ENCODE measurements at places on chromosomes 3 and 15.

- no peak for DNase-seq
Measured at GRCh38 chr15:77479015-77479414, 58.3 kb downstream of the HMG20A start.

DNA sequence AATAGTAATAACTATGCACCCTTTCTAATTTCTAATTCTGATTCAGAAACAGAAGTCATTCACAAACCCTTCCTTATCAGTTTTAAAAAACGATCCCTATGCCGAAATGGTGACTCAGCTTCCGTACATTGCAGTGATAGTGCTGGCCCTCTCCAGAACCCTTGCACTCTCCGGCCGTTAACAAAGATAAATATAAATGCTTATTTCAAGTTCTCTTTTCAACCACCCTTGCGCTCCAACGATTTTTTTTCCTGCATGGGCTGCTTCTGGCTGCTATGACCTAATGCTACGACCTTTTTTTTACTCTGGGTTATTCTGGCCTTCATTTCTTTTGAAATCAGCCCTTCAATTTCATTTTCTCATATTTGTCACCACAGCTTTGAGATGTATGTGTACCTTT lies 646.2 kb downstream of the NTRK3 start:
- DNase-seq = no peak

GRCh38 chr15:64901914-64902313 lies 9.8 kb upstream of the ANKDD1A start:
- DNase-seq = no peak

GRCh38 chr3:57224856-57225255 lies 2.7 kb upstream of the APPL1 start:
- no peak for DNase-seq

GRCh38 chr3:25304916-25305315 lies 123.1 kb upstream of the RARB start:
- DNase-seq = no peak

DNA sequence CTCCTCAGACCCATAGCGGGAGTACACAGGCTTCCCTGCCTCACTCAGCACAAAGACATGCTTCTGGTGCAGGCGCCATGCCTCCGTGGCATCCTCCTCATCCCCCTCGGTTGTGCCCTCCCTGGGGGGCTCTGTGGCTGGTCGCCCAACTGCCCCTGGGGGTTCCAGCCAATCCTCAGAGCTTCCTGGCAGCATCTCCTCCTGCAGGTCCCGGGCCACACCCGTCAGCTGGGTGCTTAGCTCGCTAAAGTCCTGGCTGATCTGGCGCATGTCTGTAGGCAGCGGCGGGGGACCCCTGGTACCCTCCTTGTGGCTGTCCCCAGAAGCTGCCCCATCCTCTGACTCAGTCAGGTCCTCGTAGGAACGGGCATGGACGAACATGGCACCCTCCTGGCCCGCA lies 7.9 kb upstream of the MST1R start:
- DNase-seq = no peak

- DNase-seq = peak; percentile 78
Measured at GRCh38 chr3:128383316-128384235, 83.1 kb downstream of the DNAJB8 start.

DNA sequence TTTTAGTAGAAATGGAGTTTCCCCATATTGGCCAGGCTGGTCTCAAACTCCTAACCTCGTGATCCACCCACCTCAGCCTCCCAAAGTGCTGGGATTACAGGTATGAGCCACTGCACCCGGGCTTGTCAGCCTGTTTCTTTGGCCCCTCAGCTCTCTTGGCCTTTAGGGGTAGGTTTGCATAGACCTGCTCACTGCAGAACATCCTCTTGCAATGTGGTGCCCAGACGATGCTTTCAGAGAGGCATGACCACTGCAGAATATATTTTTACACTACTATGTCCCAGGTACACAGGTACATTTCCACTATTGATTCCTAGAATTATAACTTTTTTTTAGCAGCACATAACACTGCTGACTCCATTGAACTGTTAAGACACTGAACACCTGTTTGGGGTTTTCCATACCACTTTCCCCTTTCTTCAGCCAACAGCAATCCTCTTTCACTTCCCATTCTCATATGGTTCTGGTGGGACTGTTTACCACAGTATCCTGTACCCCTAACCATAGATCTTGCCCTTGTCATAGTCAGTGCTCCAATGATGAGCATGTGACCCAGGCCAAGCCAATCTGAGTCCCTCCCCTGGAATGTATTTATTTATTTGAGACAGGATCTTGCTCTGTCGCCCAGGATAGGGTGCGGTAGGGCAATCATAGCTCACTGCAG lies 21.1 kb downstream of the CCDC32 start:
- no peak for DNase-seq

DNA sequence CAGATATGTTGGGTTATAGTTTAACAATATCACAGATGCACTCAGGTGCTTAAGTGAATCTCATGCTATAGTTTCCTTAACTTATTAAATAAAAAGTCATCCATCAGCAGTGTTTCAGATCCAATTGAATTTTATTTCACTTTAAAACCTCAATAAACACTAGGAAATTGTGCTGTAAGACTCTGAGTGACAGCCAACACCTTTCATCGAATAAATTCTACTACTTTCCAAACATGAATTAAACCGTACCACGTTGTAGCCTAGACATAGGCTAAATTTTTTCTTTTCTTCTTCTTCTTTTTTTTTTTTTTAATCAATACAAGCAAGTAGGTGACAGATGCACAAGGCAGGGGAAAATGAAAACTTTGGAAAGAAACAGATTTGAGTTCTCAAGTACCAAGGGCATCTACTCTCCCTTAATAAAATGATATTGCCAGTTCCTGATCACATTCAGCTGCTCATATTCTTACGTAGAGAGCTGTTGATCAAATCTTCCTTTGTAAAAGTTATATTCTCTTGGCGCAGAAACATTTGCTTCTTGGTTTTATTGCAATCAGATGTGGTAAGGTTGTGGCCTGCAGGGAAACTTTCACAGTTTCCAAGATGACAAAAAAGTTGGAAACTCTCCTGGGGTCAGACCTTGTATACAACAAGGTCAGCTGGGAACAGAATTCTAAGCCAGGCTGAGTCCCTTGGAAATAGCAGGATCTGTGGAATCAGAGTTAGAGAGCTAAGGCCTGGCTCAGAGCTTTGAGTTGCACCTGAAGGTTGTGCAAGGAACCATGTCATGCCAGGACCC lies 147.7 kb downstream of the CD47 start:
- DNase-seq = peak; percentile 14

GRCh38 chr15:75178171-75178937 lies 23.3 kb upstream of the C15orf39 start:
- no peak for DNase-seq

DNA sequence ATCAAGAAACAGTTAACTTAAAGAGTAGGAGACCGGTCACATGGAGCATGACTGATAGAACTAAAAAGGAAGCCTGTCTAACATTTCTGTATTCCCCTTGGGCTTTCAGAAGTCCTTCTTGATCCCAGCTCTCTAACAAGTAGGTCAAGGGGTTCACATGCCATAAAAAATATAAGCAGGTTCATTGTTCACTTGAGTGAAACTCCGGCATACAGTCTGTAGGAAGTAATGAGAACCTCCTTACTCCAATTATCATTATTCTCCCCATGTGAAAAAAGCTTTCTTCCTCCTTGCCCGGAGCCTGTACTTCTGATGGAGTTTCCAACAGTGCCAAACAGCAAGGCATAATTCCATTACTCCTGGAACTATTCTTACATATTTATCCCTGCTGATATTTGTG lies 242.8 kb upstream of the CNTN4 start:
- DNase-seq = no peak

DNA sequence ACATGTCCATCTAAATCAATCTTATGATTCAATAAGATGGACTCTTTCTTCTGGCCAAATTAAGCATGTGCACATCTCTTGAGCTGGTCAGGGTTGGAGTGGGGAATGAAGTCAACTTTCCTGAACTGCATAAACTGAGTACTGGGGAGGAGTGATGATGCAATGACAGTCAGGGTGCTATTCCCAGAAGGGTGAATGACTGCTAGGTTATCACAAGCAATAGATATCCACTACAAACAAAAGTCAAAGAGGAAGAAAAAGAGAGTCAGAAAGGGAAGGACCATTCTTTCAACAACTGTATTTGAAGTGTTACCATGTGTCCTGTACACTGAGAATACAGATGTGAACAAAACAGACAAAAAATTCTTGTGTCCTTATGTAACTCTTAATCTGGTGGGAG lies 70.0 kb downstream of the ALCAM start:
- no peak for DNase-seq

GRCh38 chr3:48535578-48535977 lies 21.0 kb downstream of the PFKFB4 start:
- DNase-seq = no peak

GRCh38 chr3:128584412-128585020 lies 66.1 kb downstream of the RPN1 start:
- peak; percentile 94 for DNase-seq

DNA sequence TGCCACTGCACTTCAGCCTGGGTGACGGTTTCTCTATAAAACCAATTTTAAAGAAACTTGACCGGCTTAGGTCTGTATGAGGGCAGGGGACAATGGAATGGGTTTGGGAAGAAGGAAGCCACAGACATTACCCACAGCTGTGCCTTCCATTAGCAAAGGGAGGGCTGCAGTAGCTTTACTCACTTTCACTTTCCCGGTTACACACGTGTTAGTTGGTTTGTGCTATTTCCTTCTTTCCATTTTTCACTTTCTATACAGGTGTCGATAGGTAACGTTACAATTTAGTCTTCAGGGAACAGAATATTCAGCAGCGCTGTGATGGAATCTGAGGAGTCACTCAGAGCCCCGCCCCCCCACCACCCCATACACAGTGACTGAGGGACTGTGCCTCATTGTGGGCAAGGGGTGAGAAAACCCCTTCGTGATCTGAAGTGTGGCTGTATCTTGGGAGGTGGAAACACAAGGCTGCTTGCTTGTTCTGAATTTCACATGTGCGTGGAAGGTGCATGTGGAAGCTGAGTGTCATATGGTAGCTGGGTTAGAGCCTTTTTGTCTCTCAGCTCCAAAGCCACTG lies 44.8 kb upstream of the RPL32 start:
- DNase-seq = no peak

DNA sequence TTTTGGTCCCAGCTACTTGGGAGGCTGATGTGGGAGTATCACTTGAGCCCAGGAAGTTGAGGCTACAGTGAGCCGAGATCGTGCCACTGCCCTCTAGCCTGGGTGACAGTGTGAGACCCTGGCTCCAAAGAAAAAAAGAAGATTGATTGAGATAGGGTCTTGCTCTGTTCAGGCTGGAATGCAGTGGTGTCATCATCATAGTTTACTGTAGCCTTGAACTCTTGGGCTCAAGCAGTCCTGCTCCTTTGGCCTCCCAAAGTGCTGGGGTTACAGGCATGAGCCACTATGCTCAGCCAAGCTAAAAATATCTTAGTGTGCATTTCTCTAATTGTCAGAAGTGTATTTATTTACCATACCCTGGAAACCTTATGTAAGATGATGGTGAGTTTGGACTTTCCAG lies 43.9 kb downstream of the IGF1R start:
- no peak for DNase-seq

DNA sequence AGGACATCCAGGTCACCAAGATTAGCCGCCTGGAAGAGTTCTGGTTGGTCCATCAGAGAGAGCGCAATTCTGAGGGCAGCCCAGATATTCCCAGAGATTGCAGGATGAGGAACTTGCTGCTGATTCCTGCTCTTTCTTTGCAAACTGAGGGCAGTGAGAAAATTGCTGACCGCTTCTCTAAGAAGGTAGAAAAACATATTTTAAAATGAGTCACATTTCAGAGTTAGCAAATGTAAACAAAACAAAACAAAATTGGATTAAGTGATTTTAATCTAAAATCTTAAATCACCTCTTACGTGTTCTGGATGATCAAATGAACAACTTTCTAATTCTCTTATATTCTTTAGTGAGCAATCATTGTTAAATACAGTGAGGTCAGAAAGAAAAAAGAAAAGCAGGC lies 149.0 kb downstream of the USP13 start:
- DNase-seq = no peak

DNA sequence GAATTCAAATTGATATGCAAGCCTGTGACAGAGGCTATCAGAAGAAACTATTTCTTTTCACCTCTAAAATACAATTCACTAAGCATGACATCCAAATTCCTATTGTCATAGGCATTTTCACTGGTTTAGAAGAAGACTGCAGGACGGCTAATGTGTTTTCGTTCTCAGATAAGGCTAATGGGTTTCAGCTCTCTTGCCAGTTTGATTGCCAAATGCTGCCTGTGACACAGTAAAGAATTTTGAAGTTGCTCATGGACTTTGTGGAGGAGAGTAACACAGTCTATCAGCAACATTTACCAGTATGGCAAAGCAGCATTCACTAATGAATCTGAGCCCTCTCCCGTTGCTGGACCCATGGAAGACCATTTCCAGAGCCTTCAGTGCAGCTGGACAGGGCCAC lies 948.1 kb downstream of the FHIT start:
- peak; percentile 20 for DNase-seq

- DNase-seq = no peak
Measured at GRCh38 chr3:177883957-177884356, 652.3 kb upstream of the KCNMB2 start.

DNA sequence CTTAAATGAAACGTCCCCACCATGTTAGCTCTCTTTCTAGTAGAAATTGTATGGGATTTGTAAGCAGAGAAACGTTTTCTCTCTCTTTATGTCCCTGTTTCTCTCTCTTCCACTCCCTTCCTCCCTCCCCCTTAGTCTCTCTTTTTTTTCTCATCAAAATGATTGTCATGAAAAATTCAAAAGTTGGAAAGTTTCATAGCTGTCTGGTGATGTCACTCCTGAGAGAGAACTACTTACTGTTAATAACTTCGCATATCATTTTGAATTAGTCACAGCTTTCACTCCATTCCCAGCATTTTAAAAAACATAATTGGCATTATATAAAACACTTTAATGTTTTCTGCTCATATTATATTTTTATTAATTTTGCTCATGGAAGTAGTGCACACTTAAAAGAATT lies 331.1 kb downstream of the C3orf38 start:
- DNase-seq = no peak

DNA sequence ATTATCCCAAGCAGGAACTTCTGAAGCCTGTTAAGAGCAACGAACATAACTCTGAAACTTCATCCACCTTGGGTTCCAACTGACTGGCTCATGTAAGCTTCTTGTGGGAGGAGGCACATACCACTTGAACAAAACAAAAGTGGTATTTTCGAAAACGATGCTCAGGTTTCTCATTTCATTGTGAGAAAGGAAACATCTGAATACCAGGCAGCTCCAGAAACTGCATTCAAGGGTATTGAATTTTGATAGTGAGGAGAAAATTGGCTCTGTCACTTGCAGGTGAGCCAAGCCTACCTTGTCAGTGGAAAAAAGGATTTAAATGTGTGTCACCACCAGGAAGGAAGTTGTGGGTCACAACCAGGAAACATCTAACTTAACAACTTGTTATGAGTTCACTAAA lies 218.1 kb upstream of the SATB1 start:
- no peak for DNase-seq

GRCh38 chr15:79060175-79060574 lies 30.4 kb downstream of the RASGRF1 start:
- DNase-seq = no peak

GRCh38 chr3:50575372-50575771 lies 6.0 kb downstream of the HEMK1 start:
- peak; percentile 52 for DNase-seq

DNA sequence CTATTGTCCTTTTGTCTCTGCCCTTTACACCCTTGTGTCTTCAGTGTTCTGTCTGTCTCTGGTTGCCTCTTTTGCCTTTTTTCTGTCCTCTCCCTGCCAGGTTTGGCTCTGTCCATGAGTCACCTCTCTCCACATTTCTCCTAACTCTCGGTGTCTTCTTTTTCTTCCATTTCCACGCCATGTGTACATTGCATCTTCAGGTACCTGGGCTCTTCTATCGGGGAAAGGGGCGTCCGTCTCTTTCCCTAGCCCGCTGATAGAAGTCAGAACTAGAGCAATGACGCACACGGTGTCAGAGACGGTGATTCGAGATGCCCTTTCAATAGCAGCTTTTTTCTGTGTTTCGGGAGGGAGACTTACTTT lies 641 bp downstream of the OPA1 start:
- DNase-seq = peak; percentile 34

Data from AG20443 (cell line).